Non-pigmented ciliary epithelial cell (primary cell): ENCODE measurements at places on chromosomes 12 and 14.
A peak's percentile ranks its signal among the peaks of the same experiment; 100 is the strongest.

DNA sequence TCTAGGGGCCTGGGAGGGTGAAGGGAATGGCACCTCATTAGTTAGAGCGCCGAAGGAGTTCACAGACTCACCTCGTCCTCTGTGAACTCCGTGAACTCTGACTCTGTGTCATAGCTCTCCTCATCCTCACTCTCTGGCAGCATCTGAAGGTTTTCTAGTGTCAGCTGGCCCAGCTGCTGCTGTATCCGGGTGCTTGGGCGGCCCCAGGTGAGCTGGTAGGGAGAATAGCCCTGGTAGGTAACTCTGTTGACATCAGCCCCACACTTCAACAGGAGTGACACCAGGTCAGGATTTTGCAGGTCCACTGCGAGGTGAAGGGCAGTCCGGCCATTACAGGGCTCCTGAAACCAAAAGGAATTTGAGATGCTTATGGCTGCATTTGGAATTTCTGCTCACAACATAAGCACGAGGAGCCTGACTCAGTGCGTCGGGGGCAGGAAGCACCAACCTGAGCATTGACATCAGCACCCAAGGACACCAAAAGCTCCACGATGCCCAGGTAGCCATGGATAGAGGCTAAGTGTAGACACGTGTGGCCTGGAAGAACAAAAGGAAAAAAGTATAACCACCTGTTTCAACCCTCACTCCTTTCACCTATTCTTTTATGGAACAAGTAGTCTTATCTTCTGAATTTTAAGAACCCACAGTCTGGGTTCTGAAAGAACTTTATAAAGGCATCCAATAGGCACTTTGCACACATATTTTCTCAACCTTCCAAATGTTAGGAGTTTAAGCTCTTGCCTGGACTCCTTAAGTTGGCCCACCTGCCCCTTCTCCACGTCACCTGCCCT is 2.0 kb downstream of the NFKBIA start:
- DNase-seq = no peak

- DNase-seq = no peak
These were observed 60.4 kb upstream of the SEL1L start for GRCh38 chr14:81594012-81594411.

- DNase-seq = no peak
These were observed 26.1 kb upstream of the MYF6 start for GRCh38 chr12:80681287-80681686.

DNA sequence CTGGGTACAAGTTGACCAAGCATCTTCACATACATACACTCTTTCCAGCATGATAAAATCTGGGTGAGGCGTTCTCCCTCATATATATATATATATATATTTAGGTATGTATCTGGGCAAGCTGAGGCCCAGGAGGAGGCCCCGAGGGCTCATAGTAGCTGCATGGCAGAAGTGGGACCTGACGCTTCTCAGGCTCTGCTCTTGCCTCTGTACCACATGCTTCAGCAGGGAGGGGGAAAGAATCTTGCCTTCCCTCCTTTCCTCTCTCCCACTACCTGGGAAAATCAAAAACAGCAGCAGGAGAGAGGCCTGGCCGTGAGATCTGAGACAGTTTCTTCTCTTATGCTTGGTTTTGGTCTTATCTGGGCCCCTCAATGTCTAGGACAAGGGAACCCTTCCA is 9.2 kb downstream of the PPP1R1A start:
- DNase-seq = no peak

- DNase-seq = no peak
These were observed 620 bp upstream of the NID2 start for GRCh38 chr14:52069307-52070050.

DNA sequence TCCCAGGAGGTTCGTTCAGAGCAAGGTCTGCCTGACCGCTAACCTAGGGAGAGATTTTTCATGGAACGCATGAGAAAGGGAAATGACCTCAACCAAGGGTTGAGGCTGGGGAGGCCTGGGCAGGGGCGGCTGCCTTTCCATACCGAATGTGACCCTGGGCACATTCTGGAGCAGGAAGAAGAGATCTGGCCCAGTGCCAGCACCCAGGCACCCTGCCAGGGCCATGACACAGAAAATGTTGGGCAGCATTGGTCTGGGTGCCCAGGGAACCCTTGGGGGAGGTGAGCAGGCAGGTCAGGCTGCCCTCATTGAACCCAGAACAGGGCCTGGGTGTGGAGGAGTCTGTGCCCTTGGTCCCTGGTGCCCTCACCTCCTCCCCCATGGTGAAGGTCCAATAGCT is 106.8 kb downstream of the CALM1 start:
- no peak for DNase-seq

- DNase-seq = no peak
These were observed 88.7 kb downstream of the PPP2R5E start for GRCh38 chr14:63454436-63454835.

- DNase-seq = no peak
These were observed 124.1 kb downstream of the GTF2A1 start for GRCh38 chr14:81096656-81097055.

DNA sequence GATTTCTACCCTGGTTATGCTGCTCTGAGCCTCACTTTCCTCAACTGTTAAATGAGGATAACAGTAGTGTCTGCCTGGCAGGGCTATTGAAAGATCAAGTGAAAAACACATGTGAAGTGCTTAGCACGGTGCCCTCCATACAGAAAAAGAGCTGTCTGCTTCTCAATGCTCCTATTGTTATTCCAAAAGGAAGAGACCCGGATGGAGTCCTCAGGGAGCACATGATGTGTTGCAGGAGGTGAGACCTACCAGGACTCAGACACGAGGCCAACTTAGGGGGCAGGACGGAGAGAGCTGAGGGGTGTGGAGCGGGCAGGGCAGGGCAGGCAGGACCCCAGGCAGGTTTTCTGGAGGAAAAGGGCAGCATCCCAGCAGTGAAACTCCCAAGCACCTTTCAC is 8.9 kb downstream of the FAIM2 start:
- DNase-seq = no peak

DNA sequence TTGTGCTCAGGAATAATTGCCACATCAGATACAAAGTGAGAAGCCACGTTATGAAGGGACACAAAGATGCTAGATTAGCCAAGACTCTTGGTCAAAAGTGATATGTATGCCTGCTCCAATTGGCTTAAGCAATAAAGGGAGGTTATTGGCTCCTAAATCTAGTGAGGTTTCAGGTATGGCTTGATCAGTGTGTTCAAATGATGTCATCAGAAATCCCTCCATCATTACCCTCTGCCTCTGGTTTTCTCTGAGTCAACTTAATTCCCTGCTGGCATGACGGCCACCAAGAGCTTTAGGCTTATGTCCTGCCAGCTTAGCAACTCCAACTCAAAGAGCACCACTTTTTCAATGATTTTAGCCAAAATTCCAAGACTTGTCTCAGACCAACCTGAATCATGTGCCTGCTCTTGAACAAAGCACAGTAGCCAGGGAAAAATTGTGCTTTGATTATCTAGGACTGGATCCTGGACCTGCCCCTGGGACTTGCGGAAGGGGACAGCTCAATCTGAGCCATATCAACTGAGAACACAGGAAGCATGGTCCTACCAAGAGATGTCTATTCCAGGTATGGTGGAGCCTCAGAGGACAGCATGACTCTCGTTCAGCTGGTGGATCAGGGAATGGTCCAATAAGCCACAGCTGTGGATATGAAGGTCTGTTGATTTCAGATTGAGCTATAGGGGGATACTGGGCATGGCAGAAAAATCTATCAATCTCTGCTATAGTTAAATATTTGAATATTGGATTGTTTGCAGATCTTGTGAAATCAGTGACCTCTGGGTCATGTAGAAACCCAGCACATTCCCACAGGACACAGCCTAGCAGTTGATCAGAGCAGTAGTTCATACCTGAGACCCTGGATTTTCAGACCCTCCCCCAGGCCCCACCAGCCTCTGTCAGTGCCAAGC is 16.1 kb upstream of the P2RX7 start:
- DNase-seq = no peak

- DNase-seq = no peak
These were observed 56.6 kb downstream of the EID3 start for GRCh38 chr12:104360157-104360556.

GRCh38 chr14:95527387-95528002 is 7.4 kb upstream of the GLRX5 start:
- DNase-seq = no peak

GRCh38 chr12:82730953-82731459 is 44.3 kb downstream of the TMTC2 start:
- DNase-seq = peak; percentile 38

DNA sequence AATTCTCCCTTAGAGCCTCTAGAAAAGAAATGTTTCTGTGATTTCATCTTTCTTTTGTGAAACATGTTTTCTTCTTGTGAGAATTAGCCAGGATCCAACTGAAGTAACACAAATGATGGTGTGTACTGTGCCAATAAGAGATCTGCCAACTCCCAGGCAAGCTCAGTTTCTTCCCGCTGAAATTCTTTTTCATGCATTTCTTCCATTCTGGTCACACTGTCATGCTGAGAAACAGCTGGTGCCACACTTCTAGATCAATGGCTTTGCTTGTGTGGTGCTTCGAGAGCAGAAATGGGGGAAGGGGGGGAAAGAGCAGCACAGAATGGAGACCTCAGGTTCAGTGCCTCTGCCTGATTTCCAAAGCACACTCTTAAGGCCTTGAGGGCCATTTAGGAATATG is 41.4 kb upstream of the FGF6 start:
- DNase-seq = no peak

GRCh38 chr12:6522193-6522592 is 12.1 kb upstream of the GAPDH start:
- DNase-seq = no peak

- no peak for DNase-seq
These were observed 11.3 kb downstream of the ALDH1L2 start for GRCh38 chr12:105072888-105073488.

GRCh38 chr14:72892103-72892878 is 1.6 kb downstream of the DPF3 start:
- DNase-seq = no peak

DNA sequence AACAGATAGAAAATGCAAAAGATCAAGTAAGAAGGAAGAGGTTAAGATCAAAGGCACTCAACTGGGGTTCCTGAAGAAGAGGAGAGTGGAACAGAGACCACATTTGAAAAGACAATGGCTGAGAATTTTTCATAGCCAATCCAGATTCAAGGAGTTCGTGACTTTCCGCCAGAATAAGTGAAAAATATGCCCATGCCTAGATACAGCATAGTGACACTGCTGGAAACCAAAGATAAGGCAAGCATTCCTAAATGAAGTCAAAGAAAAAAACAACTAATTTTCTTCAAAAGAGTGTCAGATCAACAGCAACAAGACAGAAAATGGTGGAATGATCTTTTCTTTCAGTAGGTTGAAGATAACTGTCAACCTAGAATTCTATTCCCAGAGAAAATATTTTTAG is 47.5 kb downstream of the EGLN3 start:
- DNase-seq = no peak

- DNase-seq = no peak
These were observed 40.6 kb upstream of the MEG3 start for GRCh38 chr14:100785338-100785615.

DNA sequence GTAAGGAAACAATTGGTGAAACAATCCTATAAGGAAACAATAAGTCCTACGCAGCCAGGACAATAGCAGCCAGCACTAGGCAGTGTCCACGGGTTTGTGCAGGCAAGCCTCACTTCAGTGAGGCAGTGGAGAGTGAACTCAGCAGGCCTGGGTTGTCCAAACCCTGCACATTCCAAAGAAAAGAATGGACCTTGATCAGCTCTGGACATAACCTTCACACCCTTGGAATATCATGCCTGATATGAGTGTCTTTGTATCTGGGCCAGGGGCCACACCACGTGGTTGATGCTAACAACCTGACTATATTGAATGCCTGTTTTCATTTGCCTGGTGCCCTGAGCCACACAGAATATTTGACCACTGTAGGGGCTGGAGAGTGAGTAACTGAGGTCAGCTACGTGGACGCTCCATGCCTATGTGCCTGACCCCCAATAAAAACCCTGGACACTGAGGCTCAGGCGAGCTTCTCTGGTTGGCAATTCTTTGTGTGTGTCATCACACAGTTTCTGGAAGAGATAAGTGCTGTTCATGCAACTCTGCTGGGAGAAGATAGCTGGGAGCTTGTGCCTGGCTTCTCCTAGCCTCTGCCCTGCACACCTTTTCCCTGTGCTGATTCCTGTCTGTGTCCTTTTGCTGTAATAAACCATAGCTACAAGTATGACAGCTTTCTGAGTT is 81.4 kb upstream of the NCOR2 start:
- DNase-seq = no peak

- DNase-seq = no peak
These were observed 15.2 kb downstream of the SERPINA12 start for GRCh38 chr14:94494085-94494484.

DNA sequence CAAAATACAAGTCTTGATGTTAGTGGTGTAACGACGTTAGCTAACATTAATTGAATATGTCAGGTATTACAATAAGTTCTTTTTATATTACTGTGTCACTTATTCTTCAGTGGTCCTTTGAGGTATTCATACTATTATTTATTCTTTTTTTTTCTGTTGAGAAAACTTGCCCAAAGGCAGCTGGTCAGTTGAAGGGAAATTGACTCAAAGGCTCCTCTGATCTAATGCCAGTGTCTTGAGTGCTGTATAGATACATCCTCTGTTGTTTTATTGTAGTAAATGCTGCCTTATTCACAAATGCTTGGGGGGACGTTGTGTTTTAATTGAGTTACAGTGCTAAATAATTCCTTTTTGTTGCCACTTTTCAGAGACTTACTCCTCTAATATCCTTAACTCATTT is 23.0 kb downstream of the SCYL2 start:
- no peak for DNase-seq

- DNase-seq = no peak
These were observed at the start of gene HOXC4 for GRCh38 chr12:54053751-54054741. Gene HOXC4, plus strand, starts transcription at chr12:54053835. Its CDS starts 88 bp downstream, at chr12:54053923.

DNA sequence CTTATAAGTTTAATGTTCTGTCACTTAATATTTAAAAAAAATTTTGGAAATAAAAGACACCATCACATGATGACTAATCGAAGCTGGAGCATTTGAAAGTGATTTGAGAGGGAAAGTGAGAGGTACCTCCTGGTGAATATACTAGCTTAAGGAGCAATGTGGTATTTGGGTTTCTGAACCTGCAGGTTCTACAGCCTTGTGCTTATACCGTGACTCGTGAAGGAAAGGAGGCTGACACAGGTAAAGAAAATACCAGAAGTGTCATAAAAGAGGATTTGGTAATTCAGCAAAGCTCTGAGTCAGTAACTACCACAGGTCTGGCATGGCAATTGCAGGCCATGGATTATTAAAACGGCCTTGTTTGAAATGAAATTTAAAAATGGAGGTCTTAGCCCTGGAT is 151.0 kb downstream of the SLC38A4 start:
- no peak for DNase-seq

DNA sequence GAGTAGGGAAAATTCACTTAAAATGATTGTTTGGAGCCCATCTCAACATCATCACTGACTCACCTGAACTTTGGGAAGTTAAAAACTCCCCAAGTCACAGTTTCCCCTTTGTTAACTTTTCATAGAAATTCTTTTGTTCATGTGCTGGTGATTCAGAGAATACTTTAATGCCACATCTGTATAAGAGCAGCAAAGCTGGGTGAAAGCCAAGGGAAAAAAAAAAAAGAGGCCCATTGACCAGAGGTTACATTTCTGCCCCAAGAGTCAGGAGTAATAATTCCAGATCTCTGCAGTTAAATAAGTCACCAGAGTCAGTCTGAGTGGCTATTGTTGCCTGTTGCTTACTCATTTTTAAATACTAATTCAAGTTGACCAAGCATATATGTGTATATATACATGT is 136.4 kb upstream of the LGR5 start:
- DNase-seq = peak; percentile 56

- DNase-seq = no peak
These were observed 247.4 kb downstream of the EFCAB11 start for GRCh38 chr14:89707086-89707485.

- DNase-seq = no peak
These were observed 121.6 kb downstream of the TMEM121 start for GRCh38 chr14:105647784-105648608.
